ENCODE measurements at places on chromosomes 2 and 18.

DNA sequence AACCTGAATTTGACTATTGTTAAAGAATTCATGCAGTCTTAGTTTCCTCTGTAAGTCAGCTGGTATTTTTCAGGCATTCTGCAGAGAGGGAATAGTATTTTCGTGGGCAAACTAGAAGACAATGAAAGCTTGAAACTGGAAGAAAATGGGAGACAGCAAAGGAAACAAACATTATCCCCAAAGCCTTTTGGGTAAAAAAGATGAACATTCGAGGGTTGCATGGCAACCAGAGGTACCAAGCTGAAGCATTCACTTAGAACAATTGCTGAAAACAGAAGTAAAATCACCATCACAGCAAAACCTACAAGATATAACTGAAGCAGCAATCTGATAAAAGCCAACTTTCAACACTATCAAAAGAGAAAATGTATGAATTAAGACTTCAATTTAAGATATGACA, 233.7 kb downstream of the SCG2 start:
- DNase-seq: no peak

- no peak for DNase-seq
Observed at GRCh38 chr18:11512096-11513025, 97.0 kb upstream of the SLC35G4 start.

DNA sequence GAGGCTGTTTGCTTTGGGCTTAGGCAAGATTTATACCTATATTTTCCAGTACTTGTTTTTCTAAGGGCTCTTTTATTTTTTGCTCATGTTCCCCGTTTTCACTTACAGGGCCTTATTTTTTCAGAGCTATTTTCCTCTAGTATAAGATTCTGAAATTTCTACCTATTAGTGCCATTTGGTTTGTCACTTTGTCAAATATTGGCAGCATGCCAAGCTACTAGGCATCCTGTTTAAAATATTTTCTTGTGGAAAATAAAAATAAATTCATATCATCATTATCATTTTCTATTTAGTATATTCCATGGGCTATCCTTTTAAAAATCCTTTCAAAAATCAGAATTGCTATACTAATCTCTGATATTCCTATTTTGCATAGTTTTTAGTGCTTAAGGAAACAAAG, 64.8 kb upstream of the CHST9 start:
- no peak for DNase-seq

DNA sequence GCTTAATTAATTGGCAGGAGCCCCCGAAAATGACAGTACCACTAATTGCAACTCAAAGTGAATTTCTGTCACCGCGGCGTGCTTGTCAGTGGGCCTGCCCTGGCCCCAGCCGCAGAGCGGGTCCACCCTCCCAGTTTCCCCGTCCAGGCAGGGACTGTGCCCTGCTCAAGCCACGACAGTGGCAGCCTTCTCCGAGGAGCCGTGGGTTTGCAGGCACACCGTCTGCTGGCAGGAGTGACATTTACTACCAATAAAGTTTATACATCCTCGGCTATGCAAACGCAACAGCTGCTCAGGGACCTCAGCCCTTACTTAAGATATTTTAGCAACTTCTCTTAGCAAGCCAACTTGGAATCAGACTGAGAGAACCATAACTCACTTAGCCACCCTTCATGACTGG, 112.7 kb downstream of the GBX2 start:
- no peak for DNase-seq

DNA sequence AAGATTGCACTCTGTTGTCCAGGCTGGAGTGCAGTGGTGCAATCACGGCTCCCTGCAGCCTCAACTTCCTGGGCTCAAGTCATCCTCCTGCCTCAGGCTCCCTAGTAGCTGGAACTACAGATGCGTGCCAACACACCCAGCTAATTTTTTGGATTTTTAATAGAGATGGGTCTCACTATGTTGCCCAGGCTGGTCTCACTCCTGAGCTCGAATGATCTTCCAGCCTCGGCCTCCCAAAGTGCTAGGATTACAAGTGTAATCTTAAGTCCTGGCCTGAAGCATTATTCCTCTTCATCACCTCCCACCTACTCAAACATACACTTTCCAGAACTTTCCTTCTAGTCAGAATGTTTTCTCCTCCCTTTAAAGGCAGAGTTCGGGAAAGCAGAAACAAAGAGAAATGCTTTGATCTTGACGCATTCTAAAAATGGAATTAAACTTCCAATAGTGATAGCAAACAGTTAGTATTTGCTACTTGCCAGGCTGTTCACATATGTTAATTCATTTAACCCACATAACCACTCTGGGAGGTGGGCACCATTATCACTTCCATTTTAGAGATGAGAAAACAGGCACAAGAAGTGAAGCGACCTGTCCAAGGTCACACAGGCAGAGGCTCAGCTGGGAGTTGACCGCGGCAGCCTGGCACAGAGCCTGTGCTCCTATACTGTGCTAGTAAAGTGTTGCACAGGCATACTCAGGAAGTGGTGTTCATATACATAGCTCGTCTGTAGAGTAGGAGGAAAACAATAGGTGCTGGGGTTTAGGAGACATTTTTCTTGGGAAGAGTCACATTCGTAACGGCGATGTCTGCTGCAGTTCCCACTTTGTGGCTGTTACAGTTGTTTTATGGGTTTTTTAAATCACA, 24.6 kb downstream of the TEX44 start:
- no peak for DNase-seq

DNA sequence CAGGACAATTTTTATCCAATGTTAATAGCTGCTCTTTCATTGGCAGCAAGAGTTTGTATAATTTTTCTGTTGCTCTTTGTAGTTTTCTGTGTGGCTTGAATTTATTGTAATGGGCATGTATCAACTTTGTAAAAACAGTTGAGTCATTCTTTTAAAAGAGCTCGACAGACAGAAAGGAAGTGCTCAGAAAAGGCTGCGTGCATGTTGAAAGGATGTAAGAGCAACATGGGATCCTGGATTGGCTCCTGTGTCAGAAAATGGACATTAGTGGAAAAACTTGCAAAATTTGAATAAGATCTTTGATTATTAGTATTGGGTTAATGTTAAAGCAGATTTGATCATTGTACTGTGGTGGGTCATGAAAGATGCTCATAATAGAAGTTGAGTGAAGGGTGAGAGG, 93.3 kb upstream of the CDC42EP3 start:
- no peak for DNase-seq

GRCh38 chr18:36776650-36777049, 52.2 kb downstream of the TPGS2 start:
- DNase-seq: no peak

DNA sequence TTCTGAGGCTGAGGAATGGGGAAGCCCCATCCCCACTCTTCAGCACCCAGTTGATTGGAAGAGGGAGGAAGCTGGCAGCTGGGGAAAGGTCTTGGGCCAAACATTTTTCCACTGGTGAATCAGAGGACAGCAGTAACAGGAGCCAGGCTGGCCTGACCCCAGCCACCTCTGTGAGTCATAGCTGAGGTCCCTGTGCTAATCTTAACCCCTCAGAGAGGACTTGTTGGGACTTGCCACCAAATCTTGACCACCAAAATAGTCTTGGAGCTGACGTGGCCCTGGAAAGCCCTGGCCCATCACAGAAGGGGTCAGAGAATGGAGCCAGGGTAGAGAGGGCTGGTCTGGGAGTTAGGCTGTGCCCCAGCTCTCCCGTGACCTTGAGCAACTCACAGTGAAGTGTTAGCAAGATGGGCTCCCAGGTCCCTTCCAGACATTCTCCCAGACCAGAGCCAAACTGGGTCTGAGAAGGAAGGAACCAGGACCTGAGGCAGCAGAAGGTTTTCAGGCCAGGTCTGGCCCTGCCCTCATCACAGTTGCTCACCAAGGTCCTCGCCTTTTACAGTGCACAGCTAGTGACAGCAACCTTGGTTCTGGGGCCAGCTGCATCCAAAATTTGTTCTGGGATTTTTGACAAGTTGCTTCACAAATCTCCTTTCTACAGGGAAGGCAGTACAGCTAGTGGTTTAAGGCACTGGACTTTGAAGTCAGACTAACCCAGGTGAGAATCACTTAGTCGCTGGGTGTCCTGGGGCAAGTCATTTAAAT, 266.6 kb downstream of the CYP26B1 start:
- DNase-seq: no peak

DNA sequence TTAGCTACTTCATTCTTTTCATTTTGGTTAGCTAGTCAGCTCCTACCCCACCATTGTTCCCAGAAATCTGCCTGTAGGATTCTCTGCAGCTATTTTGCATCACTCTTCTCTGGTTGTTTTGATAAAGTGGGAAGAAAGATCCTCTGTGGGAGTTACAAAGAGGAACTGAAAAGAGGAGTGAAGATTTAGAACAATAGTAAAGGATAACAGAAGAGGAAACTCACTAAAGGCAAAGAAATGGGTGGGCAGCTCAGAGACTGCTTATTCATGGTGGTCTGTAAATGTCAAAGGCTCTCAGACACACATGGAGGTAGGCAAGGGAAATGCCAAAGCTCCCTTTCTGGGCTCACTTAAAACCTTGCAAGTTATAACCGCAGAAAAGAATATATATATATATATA, 17.2 kb upstream of the CD207 start:
- no peak for DNase-seq

DNA sequence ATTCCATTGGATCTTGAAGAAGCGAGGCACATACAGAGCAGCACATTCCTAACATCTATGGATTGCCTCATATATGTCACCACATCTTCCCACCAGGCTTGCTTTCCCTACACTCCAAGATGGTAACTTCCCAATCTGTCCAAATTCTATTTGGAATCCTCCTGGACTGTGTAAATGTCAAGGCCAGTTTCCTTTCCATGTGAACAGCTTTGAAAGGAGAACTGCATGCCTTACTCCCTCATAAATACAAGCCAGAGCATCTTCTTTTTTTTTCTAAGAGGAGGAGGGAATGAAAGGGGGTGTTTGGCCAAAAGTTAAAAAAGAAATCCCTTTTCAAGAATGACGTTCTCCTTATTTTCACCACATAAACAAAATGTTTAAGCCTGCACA, 103.8 kb upstream of the OSR1 start:
- no peak for DNase-seq

- DNase-seq: no peak
Observed at GRCh38 chr2:143939626-143940330, 580.1 kb downstream of the ZEB2 start.

GRCh38 chr18:8643326-8643878, 34.2 kb downstream of the RAB12 start:
- DNase-seq: no peak

- DNase-seq: no peak
Observed at GRCh38 chr2:196420143-196420542, 219.4 kb upstream of the CCDC150 start.

- DNase-seq: no peak
Observed at GRCh38 chr2:145460112-145460511, 940.2 kb upstream of the ZEB2 start.

DNA sequence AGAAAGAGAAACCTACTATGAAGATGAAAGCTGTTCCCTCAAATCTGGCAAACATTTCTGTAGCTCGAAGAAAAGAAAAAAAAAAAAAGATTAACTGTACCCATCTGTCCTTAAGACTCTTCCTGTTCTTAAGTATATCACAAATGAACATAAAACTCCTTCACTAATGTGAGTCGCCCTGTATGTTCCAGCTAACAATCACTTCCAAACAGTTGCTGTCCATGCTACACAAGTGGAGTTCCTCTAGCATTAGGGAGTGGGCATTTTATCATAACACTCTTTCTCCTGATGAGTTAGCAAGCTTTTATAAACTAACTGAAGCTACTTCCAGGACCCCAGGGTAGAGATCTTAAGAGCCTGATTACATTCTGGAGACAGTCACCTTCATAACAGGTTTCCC, 5.8 kb downstream of the CUL3 start:
- no peak for DNase-seq

DNA sequence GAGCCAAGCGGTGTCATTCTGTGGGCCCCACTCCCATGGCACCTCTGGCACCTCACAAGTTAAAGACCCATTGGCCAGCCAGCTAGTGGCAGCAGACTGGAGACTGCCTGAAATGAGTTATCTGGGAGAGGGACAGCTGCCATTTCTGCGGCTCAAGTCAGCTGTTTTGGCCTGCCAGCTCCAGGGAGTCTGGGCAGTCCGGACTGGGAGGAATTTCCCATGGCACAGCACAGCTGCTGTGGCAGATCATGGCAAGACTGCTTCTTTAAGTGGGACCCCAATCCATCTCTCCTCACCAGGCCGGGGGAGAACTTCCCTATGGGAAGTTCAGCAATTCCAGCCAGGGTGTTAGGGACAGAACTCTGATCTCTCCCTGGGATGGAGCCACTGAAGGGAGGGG, 2187.6 kb upstream of the CELF4 start:
- no peak for DNase-seq

- no peak for DNase-seq
Observed at GRCh38 chr2:173181982-173182381, 106.3 kb downstream of the MAP3K20 start.

GRCh38 chr2:160484859-160485520, 8.6 kb downstream of the RBMS1 start:
- DNase-seq: peak; percentile 39

DNA sequence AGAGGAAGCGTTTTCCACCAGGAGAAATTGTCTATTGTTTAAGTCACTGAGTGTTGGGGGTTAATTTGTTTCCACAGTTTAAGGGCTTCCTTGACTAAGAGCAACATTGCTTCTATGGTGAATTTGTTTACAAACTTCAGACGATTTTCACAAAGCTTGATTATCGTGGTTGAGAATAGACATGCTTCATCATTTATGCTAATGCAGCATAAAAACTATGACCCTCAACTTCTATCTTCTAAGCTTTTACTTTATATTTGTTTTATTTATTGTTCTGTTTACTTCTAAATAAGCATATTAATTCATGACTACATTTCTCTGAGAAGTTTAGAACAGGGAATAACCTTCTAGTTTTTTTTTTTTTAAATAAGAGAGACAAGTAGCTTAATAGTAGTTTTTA, 483.5 kb downstream of the LRP1B start:
- no peak for DNase-seq

DNA sequence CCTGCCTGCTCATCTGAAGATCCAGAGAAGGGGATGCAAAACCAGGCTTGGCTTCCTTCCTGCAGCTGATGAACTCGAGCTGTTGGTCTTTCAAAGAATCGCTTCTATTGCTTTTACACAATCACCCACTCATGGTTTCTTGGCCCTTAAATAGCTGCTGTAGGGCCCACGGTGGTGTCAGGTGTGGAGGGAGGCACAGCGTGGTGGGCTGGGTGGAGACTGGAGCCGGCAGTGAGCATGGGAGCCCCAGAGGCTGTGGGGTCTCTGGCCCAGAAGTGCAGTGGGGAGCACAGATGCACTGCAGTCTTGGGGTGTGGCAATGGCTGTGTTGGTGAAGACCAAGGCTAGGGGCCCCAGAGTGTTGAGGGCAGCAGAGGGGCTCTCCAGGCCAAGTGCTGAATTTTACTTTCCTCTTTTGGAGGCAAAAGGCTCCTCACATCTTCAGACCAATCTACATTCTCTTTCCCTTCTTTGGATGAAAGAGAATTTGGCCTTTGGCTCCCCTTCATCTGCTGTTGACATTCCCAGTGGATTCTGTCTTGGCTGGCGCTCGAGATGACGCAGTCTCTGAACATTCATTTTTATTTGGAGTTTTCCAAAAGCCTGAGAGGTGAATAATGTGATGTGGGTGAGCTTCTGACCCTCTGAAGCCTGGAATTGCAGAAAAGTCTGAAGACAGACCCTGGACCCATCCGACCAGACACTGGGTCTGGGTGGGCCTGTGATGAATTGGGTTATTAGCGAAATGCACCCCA, 70.1 kb upstream of the ASB18 start:
- DNase-seq: no peak

Data from CD4-positive, alpha-beta T cell treated with Interleukin-17A for 1 hour (primary cell).